ENCODE measurements at places on chromosomes 2 and 18.

DNA sequence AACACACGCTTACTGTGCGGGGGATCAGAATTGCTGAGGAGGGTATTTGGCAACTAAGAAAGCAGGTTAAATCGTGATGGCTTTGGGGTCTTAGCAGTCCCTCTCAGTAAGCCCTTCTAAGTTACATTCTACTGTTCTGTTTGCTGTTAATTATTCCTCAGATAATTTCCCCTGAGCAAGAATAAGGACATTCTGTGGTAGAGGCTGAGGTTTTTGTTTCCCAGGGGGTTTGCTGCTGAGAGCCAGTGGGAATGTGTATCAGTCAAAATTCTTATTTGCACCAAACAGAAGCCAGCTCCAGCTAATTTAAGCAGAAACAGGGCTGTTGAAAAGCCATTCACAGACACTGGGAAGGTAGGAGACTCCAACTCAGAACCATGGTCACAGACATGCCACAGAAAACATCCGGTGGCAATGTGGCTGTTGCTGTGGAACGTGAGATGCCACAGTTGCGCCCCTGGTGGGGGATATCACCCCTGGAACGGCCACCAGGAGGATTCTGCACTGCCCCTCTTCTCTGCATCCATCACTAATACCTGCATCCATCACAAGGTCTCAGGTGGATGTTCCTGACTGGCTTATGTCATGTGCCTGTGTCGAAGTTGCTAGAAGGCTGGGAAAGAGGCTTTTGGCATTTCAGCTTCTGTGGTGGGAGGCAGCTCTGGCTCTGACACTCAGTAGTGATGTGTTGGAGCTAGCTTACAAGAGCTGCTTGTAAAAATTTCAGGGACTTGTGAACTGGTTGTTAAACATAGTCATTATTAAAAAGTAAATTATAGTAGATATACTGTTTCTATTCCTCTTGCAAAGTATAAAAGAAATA lies 23.2 kb downstream of the SLC4A3 start:
- DNase-seq: no peak

GRCh38 chr18:79556829-79557585 lies 122.6 kb upstream of the CTDP1 start:
- DNase-seq: no peak

DNA sequence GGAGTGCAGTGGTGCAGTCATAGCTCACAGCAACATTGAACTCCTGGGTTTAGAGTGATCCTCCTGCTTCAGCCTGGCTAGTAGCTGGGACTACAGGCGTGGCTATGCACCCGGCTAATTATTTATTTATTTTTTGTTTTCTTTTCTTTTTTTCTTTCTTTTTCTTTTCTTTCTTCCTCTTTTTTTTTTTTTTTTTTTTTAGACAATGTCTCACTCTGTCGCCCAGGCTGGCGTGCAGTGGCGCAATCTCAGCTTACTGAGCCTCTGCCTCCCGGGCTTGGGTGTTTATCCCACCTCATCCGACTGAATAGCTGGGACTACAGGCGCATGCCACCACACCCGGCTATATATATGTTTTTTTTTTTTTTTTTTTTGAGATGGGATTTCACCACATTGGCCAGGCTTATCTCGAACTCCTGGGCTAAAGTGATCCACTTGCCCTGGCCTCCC lies 1.4 kb upstream of the ANXA4 start:
- no peak for DNase-seq

- peak; percentile 62 for DNase-seq
These were observed 1.3 kb downstream of the DUSP2 start for GRCh38 chr2:96143848-96144480.

- DNase-seq: peak; percentile 94
These were observed 73.4 kb downstream of the ACTR2 start for GRCh38 chr2:65300761-65301711.

- DNase-seq: peak; percentile 65
These were observed 16.9 kb upstream of the MREG start for GRCh38 chr2:216030216-216030615.

GRCh38 chr2:80168037-80168436 lies 136.5 kb downstream of the LRRTM1 start:
- DNase-seq: no peak

DNA sequence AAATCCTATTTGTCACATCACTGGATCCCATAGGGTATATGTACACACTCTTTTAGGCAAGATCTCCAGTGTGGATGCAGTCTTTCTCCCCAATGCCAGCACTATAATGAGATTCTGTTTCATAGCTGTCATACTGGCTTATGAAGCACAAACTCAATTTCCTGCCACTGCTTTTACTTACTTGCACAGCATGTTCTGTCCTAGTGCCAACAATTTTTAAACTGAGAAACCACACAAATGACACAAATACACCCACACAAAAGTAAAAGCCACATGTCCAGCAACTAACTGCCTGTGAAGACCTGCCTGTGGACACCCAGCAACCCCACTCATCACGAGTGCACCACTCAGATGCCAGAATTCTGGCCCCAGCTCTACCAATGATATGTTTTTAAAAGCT lies 29.6 kb upstream of the RNU4ATAC start:
- no peak for DNase-seq

DNA sequence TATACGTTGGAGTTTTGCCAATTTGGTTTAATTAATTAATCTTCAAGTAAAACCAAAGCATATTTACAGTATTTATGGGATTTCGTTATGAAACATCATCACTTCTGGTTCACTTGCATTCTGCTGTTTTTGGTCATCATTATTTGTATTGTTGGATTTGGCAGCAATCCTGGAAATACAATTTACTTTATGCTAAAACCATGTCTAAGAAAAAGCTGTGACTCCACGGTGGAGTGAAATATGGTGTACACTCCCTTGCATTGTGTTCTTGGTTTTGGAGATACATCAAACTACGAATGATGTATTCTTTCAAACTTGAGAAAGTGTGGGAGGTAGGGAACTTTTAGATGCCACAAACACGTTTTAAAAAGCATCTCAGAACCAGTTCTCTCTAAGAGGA lies 106.4 kb downstream of the CTAGE1 start:
- DNase-seq: no peak

GRCh38 chr2:148023861-148024260 lies 3.0 kb downstream of the MBD5 start:
- peak; percentile 46 for DNase-seq

- no peak for DNase-seq
These were observed 96.4 kb downstream of the EN1 start for GRCh38 chr2:118750959-118751565.

DNA sequence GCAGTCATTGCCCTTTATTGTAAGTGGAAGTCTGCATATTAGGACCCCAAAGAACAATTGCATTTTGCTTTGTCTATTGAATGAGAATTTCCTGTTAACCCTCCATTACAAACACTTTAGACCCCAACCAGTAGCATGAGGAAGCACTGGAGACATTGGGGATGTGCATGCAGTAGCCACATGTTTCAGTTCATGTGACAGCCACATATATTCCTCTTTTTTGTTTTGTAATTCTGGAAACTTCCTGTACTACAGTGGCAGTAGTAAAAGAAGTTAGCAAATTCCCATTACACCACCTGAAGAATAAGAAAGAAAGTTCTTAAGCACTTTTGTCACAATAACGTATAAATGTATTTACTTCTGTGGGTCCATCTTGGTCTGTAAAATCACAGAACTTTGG lies 281.1 kb upstream of the SLC14A2 start:
- DNase-seq: no peak

Data from activated CD4-positive, alpha-beta T cell treated with anti-CD3 and anti-CD28 coated beads, Interleukin-10, Interleukin-2, amounts not matched to agents 100 ng/mL and 50 ng/mL, durations not matched to agents 16 hours and 8 hours (primary cell).